ENCODE measurements at places on chromosomes 5 and 9. TPM values are rescaled to one million over a fixed set of nuclear protein-coding genes. Genes with fewer than 3 reads are reported as not detected.

The LCN10 gene
- 1.2 TPM for total RNA-seq

The OR2S2 gene
- total RNA-seq: not detected

- DNase-seq: no peak
Observed at GRCh38 chr9:133089271-133089671, 27.5 kb downstream of the CEL start.

GRCh38 chr5:139472386-139473030, 1.7 kb downstream of the SMIM33 start:
- no peak for DNase-seq

DNA sequence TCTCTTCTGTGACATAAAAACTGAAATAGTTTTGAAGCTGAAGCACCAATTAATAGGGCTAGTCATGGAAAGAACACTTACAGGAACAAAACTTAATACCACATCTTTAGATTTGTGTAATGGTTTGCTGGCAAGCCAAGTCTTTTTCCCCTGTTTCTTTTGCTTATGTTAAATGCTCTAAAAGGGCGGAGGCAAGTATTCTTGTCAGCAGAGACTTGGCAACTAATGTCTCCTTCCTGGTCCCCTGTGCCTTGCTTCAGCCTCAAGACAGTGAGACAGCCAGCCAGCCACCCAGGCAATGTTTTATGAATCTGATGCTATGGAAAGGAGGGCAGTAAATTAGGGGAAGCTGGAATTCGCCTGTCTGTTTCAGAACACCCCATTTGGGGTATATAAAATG, 45.7 kb downstream of the PRRC1 start:
- DNase-seq: no peak

- DNase-seq: no peak
Observed at GRCh38 chr5:150120062-150120441, 33.7 kb upstream of the CSF1R start.

- DNase-seq: no peak
Observed at GRCh38 chr5:61081741-61082140, 80.5 kb downstream of the SMIM15 start.
